ENCODE measurements at places on chromosomes 5 and 9.

GRCh38 chr9:11559001-11559776, 946.4 kb upstream of the PTPRD start:
- DNase-seq, result no peak

DNA sequence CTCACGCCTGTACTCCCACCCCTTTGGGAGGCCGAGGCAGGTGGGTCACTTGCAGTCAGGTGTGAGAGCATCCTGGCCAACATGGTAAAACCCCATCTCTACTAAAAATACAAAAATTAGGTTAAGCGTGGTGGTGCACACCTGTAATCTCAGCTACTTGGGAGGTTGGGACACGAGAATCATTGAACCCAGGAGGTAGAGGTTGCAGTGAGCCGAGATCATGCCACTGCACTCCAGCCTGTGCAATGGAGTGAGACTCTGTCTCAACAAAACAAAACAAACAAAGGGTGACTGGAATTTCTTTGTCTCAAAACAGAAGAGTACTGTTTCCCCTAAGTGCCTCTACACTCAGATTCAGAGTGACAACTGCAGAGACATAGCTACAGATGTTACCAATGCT, 116.1 kb downstream of the AP3B1 start:
- DNase-seq, result no peak

DNA sequence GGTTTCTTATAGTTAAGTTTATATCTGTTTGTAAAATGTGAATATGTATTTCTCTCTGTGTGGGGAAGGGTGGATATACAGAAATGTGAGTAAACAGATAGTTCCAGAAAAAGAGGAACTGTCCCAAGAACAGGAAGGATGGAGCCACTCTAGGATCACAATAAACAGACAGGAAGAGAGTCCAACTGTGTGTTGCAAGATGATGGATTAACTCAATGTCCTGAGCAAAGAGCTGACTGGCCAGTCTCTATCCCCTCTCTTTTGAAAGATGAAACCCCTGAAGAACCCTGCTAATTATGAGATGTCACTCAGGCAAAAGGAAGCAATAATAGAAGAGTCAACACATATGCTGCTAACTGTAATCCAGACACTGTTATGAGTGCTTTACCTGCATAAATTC, 202.7 kb downstream of the SEMA6A start:
- DNase-seq, result no peak

DNA sequence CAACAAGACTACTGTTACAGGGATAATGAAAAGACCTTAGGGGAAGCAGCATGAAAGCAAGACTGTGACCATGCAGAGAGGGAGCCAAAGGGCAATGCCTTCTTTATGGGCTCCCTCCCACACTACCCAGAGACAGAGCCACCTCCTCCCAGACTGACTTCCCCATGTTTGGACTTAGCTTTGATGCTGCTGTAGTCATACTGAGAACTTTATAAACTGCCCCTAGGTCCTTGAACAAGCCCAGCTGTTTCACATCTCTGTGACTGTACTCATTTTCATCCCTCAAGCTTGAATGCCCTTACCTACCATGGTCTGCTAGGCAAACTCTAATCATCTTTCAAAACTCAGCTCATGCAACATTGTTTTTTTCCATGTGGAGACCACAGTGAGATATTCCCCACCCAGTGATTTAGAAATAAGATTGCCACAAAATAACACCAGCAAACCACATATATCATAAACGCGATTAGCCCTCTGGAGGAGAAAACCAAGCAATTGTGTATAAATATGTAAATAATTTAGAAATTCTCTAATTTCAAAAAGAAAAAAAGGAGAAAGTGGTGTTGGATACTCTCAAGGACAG, 23.4 kb upstream of the FAM169A start:
- no peak for DNase-seq

DNA sequence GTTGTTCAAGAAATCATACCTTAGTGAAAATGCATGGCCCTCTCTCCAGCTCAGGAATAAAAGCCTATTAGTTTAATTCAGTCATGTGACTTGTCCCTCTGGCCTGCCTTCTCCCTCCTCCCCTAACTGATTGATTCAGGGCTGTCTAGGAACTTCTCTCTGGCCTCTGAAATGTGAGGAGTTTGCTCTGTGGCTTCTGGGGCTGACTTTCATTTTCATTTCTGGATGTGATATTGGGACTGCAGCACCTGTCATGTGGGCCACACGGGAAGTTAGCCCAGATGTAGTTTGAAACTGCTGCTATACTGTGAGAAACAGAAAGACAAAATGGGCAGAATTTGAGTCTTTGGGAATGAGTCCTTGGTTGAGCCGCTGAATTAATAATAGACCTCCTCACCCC, 44.8 kb downstream of the PARP8 start:
- peak; percentile 41 for DNase-seq

GRCh38 chr5:82613891-82614290, 335.7 kb upstream of the RPS23 start:
- no peak for DNase-seq

DNA sequence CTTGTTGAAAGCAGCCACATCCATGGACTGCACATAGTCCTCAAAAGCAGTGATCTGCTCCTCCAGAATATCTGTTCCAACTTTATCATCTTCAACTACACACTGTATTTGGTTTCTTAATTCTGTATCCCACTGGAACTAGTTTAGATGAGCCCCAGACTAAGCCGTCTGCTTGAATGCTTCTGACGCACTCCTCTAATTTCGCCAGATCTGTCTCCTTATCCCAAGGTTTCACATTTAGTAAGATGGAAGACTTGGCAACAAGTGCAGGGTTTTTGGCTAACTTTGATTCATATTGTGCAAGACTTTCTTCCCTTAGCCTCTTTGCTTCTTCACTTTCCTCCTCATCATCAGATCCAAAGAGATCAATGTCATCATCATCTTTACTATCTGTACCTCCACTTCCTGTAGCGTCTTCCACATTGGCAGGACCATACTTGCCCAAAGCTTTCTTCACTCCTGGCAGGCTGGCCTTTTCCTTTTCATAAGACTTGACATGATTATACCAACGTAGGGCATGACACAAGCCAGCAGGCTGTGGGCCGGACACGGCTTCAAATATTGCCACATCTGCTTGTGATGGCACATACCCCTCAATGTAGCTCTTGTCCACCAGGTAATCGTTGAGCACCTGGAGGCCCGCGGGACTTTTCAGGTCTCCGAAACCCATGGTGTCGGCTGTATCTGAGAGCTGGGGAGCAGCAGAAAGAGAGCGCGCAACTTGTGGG, 56.2 kb upstream of the PIK3R1 start:
- DNase-seq, result no peak

GRCh38 chr9:130692321-130692720, 1.3 kb upstream of the EXOSC2 start:
- no peak for DNase-seq

- no peak for DNase-seq
These were observed 46.5 kb downstream of the GOLM1 start for GRCh38 chr9:86052556-86053468.

- DNase-seq, result no peak
These were observed 369.4 kb upstream of the DMAC1 start for GRCh38 chr9:8168916-8169438.

GRCh38 chr5:82984786-82985735, 92.1 kb downstream of the TMEM167A start:
- no peak for DNase-seq

DNA sequence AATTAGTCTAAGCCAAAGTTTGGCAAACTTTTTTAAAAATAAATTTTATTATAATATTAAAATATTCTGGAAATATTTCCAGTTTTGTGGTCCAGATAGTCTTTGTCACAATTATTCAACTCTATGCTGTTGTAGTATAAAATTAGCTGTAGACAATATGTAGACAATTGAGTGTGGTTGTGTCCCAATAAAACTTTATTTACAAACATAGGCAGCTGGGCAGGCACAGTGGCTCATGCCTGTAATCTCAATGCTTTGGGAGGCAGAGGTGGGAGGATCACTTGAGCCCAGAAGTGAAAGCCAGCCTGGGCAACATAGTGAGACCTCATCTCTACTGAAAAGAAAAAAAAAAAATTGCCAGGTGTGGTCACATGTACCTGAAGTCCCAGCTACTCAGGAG, 150.5 kb upstream of the EPB41L4A start:
- DNase-seq, result no peak

DNA sequence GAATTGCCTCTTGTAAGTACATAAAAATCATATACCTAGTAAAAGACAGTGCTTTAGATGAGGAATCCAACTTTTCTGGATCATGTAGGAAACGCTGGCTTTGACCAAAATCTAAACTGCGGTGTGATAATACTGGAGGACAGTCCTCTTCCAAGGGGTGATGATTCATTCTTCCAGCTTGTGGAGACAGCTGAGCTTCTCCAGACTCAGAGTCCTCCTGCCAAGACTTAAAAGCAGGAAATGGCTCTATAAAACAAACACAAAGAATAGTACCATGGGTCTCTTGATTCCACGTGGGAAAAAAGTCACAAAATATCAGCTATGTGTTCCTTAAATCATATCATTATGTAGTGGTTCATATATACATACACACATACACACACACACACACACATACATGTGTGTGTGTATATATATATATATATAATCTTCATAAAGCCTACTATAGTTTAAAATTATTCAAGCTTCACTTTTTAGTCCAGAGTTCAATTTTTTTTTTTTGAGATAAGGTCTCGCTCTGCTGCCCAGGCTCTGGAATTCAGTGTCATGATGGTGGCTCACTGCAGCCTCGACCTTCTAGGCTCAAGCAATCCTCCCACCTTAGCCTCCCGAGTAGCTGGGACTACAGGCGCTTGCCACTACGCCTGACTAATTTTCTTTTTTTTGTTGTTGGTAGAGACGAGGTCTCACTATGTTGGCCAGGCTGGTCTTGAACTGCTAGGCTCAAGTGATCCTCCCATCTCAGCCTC, 65.0 kb downstream of the PKD2L2 start:
- no peak for DNase-seq

DNA sequence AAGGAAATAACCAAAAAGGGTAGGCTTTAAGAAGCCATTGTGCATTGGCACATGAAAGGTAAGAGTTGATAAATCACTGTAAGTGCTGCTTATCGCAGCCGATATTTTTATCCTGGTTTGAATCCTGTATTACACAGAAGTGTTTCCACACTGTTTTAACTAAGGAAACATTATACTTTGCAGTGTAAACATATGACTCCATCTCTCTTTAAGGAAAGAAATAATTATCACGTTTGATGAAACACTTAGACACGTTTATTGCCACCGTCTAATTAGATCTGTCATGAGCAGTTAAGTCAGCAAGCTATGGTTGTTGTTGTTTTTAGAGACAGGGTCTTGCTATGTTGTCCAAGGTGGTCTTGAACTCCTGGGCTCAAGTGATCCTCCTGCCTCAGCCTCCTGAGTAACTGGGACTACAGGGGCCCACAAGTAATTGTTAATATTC, 85.7 kb upstream of the TNFAIP8 start:
- DNase-seq, result no peak

DNA sequence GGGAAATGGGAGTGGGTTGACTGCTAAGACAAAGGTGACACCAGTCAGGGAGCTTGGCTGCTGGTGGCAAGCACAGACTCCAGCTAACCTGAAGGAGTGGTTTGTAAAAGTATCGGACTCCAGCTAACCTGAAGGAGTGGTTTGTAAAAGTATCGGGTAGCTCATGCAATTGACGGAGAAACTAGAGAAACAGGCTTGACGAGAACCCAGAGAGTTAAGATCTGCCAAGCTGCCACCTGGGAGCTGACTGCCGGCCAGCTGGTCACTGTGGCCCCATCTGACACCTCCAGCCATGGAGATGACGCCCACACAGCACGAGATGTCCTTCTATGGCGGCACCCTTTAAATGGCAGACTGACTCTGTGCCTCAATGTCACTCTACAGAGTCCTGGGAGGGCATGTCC, 28.3 kb upstream of the CRB2 start:
- no peak for DNase-seq

DNA sequence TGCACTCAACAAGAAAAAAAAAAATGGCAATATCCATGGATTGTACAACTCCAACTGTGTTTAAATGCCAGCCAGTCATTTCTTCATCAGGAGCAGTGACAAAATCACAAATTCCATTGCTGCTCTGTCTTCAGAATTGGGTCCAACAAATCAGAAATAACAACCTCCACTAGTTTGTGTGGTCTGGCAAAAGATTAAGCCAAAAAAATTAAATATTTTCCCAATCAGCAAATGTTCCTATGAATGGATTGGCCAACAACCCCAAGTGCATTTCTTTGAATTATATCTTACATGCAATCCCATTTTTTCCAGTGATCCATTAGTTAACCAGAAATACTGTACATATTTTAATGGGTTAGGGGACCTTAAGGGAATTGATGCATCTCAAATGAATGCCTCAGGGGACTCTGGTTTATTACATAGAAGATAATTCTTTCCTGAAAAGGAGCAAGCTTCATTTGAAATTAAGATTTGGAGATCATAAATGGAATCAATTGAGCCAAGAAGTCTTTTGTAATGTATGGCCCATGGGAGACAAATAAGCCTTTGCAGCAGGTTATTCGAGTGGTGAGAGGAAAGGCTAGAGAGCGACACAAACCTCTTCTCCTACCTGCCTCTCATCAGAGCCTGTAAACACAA, 131.8 kb downstream of the TLE1 start:
- no peak for DNase-seq

GRCh38 chr9:85716031-85716877, 25.5 kb downstream of the AGTPBP1 start:
- DNase-seq, result no peak

DNA sequence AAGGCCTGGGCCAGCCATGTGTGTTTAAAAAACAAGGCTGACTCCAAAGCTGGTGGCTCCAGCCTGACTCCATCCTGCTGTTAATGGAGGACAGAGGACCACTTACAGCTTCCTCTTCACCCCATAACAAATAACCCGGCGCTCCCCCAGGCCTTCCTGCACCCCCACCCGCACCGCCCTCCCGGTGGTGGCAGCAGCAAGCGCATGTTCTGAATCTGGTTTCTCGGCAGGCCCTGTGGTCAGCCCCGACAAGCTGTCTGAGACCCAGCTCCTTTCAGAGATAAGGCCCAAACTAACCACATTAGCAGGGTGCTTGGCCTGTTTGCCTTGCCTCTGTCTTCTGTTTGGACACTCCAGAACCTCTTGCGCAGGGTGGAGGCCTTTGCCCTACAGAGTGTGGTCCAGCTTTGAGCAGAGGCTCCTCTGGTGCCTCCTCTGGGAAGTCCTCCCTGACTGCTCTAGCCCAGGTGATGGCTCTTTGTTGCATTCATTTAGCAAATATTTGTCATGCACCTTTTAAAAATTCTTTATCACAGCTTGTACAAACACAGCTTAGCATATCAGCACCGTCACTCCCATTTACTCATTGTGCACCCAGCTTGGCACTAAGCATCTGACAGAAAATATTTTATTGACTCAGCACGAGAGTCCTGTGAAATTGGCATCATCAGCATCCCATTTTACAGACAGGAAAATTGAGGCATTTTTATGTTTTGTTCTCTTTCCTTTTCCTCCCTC, 78.4 kb downstream of the NDFIP1 start:
- DNase-seq, result no peak

All from NCI-H2107 (cell line).